ENCODE measurements at places on chromosomes 2 and 18.

DNA sequence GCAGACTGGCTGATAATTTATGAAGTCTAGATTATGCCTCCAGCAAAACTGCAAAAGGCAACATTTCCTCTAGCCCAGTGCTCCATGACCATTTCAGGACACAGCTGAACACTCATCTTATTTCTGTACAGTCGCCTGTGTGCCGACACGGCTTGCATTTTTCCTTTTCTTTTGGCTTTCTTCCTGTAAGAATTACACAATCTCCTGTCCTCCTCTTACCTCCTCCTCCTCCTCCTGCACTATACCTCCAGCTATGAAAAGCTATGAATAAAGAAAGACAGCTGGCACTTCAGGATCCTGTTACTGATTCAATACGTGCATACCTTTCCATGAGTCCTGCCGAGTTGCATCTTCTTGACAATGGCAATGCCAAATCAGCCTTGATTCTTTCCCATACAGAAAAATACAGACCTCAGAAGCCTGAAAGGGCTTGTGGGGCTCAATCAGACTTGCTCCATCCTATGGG, 32.2 kb upstream of the TRIB2 start:
- DNase-seq = no peak

- no peak for DNase-seq
These were observed 27.5 kb upstream of the FAM237A start for GRCh38 chr2:206614811-206615210.

GRCh38 chr2:136125236-136125635, 7.3 kb upstream of the CXCR4 start:
- DNase-seq = no peak

DNA sequence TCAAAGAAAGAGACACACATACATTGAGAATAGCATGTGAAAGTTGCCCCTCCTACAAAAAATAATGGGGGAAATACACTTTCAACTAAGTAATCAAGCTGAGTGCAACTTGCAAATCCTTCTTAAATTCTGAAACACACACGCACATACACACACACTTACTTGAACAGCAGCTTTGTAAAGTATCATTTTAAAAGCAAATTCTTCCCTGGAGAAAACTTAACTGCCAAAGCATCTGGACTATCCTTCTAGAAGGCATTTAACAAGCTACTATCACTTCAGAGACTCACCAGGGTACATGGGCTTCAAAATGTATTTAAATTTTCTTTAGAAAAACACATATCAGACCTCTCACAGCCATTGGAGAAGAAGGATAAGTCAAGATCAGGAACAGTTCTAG, 15.3 kb downstream of the GAREM1 start:
- no peak for DNase-seq

- no peak for DNase-seq
These were observed 107.9 kb downstream of the B3GNT2 start for GRCh38 chr2:62303788-62304187.

GRCh38 chr2:235300368-235301201, 193.3 kb upstream of the AGAP1 start:
- DNase-seq = no peak

- no peak for DNase-seq
These were observed 3.5 kb downstream of the CAPN14 start for GRCh38 chr2:31213601-31214443.

DNA sequence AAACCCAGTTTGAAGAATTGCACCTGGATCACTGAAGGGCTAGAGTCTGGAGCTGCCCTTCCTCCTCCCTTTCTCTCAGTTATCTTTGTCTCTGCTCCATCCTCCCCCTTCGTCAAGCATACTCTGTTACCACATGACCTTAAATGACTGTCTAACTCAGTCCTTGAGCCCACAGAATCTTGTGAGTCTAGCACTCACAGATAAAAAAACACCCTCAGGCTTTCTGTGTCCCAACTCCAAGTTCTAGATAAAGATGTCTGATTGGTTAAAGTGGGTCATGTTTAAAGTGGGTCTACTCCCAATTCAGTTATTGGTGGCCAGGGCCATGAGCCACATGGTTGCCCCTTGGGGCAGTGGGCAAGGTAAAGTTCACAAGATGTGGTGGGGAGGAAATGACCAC, 53.5 kb upstream of the CYP1B1 start:
- DNase-seq = no peak

DNA sequence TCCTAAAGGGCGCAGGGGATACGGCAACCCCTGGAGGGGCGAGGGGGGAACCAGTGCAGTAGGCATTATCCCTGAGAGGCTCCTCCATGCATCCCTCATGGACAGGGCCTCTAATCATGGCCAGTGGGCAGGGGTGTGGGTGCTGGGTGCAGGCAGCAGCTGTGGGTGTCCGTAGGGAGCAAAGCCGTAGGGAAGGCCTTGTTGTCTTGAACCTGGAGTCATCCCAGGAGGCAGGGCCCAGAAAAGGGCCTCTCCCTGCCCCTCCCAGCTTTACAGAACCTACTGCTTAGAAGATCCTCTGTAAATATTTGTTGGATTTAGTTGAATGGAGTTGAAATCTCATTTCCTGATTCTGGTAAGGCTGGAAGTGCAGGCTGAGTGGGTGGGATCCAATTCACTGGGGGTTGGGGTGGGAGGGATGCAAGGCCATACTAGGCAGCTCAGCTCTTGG, 207.0 kb upstream of the HAAO start:
- no peak for DNase-seq

DNA sequence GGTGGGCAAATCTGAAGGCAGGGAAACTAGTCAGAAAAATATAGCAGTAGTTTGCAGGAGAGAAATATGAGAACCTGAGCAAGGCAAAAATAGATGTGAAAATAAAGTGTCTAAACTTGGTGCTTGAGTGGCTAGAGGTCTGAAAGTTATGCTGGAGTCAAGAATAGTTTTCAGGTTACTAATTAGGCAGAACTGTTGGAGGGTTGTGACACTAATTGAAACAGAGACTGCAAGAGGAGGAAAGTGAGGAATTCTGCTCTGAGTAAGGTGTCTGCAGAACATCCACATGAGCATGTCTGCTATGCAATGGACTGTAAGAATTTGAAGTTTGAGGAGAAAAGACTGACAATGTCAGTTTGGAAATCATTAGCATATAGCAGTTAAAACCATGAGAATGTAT, 444.0 kb upstream of the LRRTM1 start:
- no peak for DNase-seq

DNA sequence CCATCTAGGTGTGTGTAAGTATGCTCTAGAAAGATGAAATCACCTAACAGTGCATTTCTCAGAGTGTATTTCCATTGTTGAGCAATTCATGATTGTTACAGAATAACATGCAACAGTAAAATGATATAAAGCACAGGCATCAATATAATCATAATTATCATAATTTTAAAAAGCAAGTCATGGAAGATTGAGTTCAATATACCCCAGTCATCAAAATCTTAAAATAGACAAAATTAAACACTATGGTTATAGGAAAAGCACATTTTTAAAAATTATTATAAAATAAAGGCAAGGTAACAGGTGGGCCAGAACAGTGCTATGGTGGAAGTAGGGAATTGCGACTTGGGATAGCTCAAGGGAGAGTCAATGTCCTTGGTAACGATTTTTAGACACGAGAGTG, 555.4 kb upstream of the VRK2 start:
- no peak for DNase-seq

- no peak for DNase-seq
These were observed 230.0 kb upstream of the MGAT5 start for GRCh38 chr2:134023854-134024253.

GRCh38 chr2:38610851-38611801, 8.4 kb upstream of the HNRNPLL start:
- DNase-seq = no peak

DNA sequence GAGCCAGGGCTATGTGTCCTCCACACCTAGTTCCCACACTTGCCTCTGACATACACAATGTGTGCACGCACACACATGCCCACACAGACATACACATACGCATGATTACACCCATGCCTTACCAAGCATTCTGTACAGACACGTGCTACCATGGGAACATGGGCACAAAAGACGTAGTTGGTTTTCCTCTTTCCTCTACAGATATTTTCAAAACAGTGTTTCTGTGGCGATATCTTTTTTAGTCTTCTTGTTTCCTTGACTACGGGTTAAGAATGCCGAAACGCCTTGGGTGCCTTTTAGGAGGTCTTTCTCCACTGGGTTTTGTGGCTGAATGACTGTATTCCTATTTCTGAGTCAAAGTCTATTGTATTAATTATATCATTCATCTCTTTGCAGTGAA, 75.5 kb upstream of the SPTBN1 start:
- no peak for DNase-seq

- no peak for DNase-seq
These were observed 49.0 kb downstream of the PSMG2 start for GRCh38 chr18:12751891-12752290.

- DNase-seq = no peak
These were observed 14.8 kb upstream of the PARD3B start for GRCh38 chr2:204530464-204530805.

GRCh38 chr18:36934884-36935283, 106.0 kb downstream of the KIAA1328 start:
- no peak for DNase-seq

DNA sequence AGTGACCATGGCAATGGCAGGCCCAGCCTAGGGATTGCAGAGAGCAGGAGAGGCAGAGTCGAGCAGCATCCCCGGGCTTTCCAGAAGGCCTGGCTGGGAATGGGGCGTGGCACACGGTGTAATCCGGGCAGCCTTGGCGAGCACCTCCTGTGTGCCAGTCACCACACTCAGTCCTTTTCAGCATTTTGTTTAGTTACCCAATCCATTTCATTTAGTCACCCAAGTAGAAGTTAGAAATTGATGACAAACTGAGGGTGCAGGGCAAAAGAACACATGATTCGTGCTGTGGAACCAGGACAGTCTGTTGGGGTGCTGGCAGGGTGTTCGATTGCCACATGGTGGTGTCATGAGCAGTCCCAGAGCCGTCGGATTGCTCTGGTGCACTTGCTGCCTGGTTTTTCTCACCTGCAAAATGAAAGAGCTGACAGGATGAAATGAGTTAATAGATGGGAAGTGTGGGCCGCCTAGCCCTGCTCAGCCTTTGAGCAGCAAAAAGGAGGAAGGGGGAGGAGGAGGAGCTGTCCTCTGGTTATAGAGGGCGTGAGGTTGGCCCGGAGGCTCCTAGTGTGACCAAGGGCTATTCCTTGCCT, 299.4 kb downstream of the AGAP1 start:
- no peak for DNase-seq

DNA sequence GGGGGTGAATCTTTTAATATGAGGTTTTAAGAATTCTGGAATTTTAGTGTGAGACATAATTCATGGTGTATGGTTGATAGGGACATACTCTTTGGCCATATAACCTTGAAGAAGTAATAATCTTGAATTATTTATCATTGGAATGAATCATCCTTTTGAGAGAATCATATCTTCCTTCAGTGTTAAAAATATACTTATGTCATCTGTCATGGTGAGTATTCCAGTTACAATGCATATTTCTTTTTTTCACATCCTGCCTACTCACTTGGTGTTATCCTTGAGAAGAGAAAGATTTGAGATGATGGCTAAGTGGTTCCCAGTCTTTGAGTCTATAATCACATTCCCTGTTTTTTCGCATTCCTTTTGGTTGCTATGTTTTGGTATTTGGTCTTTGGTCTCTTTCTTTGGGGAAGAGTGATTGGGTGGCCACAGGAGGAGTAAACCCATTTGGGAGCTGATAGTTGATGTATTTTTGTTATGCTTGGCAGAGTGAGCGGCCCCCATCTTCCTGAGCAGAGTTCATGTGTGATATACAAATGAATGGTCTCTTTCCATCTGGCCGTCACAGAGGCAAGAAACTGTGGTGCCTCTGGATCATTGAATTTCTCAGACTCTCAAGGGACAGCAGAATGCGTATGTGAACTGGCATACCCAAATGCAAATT, 21.6 kb downstream of the ASAP2 start:
- DNase-seq = no peak
